Mesothelial cell of epicardium (in vitro differentiated cells): ENCODE measurements at places on chromosomes 4 and X.

- no peak for DNase-seq
Measured at GRCh38 chrX:118745570-118745969, 18.2 kb downstream of the IL13RA1 start.

- no peak for DNase-seq
Measured at GRCh38 chr4:98565681-98566301, 92.6 kb downstream of the TSPAN5 start.

DNA sequence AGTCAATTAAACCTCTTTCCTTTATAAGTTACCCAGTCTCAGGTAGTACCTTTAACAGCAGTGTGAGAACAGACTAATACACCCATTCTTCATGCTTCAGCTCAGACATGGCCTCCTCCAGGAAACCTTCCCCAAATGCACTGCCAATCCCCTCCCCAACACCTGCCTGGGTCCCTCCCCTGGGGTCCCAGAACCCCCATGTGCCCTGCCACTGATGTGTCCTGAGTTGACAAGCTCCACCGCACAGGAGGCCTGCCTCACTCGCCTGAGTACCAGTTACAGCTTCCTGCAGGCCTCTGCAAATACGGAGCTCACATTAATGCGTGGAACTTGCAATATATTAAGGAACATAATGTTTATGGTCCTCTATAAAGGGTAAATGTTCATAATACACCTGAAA, 34.9 kb upstream of the CRMP1 start:
- no peak for DNase-seq

- no peak for DNase-seq
Measured at GRCh38 chr4:167119392-167119791, 114.9 kb downstream of the SPOCK3 start.

DNA sequence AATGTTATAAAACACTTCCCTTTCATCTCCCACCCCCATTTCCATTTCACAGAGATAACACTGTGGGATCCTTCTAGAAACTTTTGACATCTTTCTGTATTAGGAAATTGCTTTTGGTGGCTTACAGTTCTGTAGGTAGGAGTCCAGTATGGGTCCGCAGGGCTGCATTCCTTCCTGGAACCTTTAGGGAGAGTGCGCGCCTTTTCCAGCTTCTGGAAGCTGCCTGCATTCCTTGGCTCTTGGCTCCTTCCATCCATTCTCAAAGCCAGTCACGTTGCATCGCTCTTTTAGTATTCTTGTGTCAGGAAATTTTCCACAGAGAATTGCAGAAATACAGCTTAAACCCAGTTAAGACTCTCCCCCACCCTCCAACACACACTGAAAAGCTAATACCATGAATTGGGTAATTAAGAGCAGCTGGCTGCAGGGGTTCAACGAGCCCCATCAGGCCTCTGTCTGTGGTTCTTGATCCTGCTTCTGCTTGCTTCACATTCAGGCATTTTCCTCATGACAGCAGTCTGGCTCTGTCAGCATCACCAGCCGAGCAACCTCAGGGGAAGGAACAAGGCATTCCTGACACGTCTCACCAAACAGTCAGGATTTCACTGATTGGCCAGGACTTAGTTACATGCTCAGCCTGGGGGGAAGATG, 48.8 kb downstream of the SEPTIN11 start:
- DNase-seq: no peak

- no peak for DNase-seq
Measured at GRCh38 chr4:155748039-155748438, 10.8 kb upstream of the GUCY1B1 start.

- DNase-seq: no peak
Measured at GRCh38 chrX:2468261-2469195, 32.2 kb downstream of the DHRSX start.

DNA sequence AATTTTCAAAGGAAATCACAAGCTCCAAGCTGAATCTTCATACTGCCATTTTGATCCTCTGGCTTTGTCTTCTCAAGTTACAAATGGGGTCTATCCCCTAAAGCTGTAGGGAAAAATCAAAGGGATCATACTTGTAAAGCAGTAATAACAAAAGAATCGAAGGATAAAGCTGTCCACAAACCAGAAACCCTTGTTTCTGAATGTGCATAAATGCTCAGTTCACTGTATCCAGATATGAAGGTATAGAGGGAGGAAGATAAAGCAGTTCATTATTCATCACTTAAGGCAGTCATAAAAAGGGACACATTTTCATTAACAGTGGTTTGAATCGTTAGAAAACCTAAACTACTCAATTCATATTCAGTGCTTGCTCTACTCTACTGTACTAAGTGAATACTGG, 33.2 kb upstream of the RPS6KA6 start:
- DNase-seq: no peak

DNA sequence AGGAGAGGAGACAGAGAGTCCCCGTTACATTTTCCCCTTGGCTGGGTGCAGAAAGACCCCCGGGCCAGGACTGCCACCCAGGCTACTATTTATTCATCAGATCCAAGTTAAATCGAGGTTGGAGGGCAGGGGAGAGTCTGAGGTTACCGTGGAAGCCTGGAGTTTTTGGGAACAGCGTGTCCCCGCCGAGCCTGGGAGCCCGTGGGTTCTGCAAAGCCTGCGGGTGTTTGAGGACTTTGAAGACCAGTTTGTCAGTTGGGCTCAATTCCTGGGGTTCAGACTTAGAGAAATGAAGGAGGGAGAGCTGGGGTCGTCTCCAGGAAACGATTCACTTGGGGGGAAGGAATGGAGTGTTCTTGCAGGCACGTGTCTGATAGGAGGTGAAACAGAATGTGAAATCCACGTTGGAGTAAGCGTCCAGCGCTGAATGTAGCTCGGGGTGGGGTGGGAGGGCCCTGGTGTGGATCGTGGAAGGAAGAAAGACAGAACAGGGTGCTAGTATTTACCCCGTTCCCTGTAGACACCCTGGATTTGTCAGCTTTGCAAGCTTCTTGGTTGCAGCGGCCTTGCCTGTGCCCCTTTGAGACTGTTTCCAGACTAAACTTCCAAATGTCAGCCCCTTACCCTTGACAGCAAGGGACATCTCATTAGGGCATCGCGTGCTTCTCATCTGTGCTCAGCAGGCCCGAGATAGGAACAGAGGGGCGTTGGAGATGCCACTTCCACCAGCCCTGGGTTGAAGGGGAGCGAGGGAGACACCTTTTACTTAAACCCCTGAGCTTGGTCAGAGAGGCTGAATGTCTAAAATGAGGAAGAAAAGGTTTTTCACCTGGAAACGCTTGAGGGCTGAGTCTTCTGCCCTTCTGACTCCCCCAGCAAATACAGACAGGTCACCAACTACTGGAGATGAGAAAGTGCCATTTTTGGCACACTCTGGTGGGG, 2.7 kb downstream of the SHOX start:
- DNase-seq: no peak

- DNase-seq: no peak
Measured at GRCh38 chr4:51943221-51943620, 76.9 kb downstream of the LRRC66 start.

- DNase-seq: no peak
Measured at GRCh38 chrX:43530837-43531236, 125.3 kb upstream of the MAOA start.

DNA sequence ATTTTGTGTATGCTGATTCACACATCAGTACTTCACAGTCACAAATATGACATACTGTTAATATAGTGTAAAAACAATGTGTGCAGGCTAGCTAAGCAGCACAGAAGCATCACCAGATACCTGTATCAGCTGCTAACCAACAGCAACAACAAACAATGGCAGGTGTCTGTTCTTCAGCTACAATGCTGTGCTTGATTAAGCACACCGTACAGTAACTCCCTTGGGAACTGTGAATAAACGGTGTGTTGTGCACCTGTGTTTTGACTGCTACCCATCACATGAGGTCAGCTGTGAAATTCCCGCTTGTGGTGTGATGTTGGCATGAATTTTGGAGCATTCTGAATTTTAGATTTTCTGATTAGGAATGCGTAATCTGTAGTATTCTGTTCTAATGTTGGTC, 379.7 kb upstream of the FAT1 start:
- no peak for DNase-seq

GRCh38 chrX:20500171-20500865, 233.6 kb upstream of the RPS6KA3 start:
- DNase-seq: no peak

GRCh38 chrX:68832101-68832416, 3.2 kb downstream of the EFNB1 start:
- peak; percentile 23 for DNase-seq

DNA sequence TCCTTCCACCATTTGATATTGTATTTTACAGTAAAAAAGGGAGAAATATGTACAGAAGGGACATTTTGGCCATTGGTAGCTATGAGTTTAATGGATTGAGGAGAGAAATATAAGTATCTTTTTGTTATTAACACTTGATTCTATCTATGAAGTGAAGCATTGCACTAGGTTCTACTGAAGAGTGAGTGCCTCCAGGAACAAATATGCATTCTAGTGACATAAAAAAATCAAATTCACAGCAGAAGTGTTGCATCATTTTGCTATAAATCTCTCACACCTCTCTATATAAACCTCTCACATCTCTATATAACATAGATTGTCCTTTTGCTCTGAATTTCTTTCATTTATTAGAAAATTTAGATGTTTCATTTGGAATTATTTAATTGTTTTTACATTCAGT, 425 bp downstream of the SYTL5 start:
- no peak for DNase-seq

DNA sequence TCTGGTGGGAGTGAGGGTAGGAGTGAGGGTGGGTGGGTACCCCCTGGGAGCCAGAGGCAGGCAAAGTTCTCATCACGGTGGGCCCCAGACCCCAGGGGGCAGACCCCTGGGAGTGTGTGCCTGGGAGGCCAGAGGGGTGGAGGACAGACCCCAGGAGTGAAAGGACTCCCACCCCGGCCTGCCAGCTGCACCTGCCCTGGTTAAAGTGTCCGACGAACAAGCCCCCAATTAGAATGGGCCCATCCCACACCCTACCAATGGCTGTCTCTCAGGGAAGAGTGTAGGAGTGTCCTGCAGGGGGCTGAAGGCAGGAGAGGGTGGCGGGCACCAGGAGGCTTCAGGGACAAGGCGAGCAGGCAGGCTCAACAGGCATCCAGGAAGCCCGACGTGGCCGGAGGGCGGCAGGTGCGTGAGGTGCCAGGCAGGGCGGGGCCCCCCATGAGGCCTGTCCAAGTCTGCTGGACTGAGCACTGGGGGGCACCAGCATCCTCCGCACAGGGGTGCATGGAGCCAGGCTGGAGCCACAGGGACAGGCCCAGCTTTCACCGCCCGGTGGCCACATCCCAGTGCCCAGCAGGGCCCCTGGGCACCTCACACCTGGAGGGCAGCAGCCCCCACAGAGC, 8.7 kb downstream of the PDE6B start:
- DNase-seq: no peak

GRCh38 chrX:106999002-106999975, 723 bp downstream of the MORC4 start:
- no peak for DNase-seq

GRCh38 chrX:130204647-130205046, 32.9 kb downstream of the RAB33A start:
- DNase-seq: no peak

DNA sequence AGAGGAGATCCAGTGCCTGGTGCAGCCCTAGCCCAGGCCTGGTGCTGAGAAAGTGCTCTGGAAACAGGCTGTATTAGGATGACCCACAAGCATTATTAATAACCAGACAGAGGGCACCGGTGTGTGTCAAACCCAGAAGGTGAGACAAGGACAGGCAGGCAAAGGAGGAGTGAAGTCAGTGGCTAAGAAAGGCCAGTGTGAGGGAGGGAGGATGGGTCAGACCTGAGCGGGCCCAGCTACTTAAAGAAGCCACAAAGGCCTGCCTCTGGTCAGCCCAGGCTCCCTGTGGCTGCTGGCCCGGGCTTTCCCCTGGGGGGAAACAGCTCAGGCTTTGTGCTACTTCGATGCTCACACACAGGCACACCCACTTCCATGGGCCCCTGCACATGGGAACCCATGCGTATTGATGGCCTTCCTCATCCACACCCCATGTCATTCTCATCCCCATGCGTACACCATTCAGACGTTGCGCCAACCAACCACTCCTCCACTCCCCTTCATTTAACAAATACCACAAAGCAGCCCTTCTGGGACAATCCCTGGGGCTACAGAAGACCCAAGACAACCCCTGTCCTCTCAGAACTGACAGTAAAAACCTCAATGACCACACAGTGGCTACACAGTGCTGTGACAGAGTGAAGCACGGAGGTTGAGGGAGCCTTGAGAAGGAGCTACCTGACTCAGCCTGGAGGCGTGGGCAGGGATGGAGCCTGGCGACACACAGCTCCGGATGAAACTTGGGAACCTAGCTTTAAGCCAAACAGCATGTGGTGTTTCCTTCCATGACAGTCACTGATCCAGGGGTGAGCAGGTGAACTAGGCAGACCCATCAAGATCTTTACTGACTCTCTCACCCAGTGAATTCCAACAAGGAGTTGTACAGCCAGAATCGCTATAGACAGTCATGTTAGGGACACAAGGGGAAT, 24.9 kb upstream of the MTM1 start:
- DNase-seq: no peak

GRCh38 chrX:45187731-45188130, 12.9 kb downstream of the DIPK2B start:
- no peak for DNase-seq

GRCh38 chr4:114890773-114891172, 222.6 kb downstream of the NDST4 start:
- no peak for DNase-seq

DNA sequence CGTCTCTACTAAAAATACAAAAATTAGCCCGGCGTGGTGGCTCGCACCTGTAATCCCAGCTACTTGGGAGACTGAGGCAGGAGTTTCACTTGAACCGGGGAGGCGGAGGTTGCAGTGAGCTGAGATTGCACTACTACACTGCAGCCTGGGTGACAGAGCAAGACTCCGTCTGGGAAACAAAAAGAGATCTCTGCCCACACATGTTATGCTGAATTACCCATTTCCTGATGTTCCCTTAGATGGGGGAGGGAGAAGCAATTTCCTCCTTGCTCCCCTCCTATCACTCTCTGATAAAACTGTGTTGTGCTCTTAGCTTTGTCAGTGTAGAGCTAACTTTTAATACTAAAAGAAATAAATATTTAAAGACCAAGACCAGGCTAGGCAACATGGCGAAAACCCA, 102.5 kb downstream of the LARP7 start:
- DNase-seq: no peak
